ENCODE measurements at places on chromosomes 5 and 9.

GRCh38 chr5:35488055-35488454, 129.6 kb upstream of the SPEF2 start:
- DNase-seq, result no peak

DNA sequence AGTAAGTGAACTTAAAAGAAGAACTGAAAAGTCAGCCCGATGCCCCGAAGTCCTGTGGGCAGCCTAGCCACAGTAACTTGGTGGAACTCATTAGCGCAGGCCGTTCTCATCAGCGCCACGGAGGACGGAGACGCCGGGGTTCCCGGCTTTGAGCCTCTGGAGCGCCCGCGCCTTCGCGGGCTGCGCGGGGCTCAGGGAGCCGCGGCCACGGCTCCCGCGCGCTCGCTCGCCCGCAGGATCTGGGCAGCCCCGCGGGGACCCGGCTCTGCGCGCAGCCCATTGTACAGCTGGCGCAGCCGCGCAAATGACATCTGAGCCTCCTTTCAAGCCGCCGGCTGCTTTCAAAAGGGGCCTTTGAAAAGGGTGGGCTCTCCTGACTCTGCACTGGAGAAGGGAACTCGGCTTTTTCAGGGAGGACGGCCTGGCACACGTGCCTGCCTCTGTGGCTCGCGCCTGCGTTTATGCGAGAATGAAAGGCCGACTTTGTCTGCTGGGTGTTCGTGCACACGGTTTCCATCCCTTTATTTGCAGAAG, 40.7 kb downstream of the TLR4 start:
- no peak for DNase-seq

GRCh38 chr5:15002791-15003190, 131.2 kb upstream of the ANKH start:
- no peak for DNase-seq

DNA sequence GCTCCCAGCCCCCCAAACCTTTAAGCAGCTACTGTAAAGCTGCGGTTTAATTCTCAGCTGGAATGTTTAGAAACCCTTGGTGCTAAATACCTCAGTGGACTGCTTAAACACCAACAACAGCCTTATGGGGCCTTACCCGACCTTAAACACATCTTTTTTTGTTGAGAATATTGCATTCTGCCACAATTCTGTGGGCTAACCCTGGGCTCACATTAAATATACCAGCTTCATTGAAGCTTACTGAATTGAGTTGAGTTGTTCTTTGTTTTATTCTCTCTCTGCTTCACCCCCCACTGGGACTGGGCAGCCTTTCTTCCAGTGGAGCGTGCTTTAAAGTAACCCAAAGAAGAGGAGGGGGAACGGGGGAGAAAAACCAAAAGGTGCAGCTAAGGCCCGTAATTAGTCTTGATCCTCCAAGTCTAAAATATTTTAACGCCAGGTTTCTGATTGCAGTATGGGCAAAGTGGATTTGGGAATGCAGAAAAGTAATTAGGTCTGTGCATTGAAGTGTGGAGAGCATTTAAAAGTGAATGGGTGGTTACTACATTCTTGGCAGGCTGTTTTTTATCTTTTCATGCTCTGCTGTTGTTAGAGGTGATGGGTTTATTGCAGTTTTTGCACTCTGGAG, 281.2 kb downstream of the NR2F1-AS1 start:
- DNase-seq, result no peak

GRCh38 chr9:126498331-126498730, 115.4 kb upstream of the LMX1B start:
- DNase-seq, result no peak
